ENCODE measurements at places on chromosomes 13 and 19.

DNA sequence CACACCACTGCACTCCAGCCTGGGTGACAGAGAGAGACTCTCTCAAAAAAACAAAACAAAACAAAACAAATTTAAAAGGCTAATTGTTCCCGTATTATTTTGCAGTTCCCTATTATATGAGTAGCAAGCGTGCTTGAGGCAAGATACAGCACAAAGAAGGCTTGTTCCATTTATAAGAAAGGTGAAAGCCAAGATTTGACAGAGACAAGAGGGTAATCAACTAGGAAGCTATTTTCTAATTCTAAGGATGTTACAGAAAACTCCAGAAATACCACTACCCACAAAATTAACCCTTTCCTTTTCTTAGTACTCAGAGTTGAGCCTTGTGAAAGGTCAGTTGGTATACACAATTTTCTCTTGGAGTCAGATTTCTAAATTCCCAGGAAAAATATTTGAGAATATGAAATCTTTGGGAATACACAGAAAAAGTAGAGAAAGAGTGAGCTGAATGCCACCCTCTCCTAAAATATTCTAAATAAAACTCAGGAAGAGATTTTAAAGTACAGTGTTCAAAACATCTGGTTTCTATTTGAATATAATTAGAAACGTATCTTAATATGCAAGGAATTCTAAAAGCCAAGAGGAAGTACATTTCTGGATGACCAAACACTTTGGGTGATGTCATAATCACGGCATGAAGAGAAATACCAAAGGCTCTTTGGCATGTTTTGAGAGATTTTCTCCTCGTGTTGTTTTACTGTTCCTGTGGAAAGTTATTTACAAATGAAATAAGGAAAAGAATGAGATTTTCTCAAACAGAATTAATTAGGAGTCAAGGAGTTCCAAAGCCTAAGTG, 63.0 kb upstream of the FLT1 start:
- DNase-seq: no peak

DNA sequence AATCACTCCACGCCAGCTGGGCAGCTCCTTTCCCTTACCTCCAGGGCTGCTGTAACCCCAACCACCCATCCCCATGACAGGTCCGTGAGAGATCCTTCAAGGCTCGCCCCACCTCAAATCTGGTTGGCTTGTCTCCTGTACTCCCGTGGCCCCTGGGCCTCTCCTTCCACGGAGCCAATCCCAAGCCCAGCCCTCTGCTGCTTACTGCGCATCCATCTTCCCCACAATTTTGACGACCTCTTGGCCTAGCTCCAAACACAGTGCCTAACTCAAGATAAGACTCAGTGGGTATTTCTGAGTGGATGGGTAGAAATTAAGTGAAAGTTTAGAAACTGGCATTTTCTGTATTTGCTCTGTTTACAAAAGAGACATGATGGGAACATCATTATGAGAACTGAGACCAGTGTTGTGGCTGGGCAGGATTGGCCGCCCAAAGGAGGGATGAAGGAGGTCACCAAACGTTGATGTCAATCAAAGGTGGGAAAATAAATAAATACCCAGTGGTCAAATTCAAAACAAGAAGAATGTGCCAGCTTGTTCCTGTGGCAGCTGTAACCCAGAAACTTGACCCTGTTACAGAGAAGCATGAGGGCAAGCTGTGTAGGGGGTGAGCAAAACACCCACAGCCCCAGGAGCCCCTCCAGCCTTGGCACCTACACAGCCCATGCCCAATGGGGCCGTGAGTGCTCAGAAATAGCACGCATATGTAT, 162.2 kb downstream of the ABCC4 start:
- DNase-seq: no peak

- DNase-seq: peak; percentile 43
Measured at GRCh38 chr13:43058318-43058674, 34.9 kb downstream of the DNAJC15 start.

GRCh38 chr19:54164369-54165068, 5.0 kb upstream of the LENG1 start:
- DNase-seq: peak; percentile 84

GRCh38 chr13:99296398-99296797, 10.8 kb downstream of the GPR183 start:
- no peak for DNase-seq

Measured in adrenal gland (tissue), 19 donors.